BJ (cell line): ENCODE measurements at places on chromosomes 7 and 10. TPM values are rescaled to one million over a fixed set of nuclear protein-coding genes. Genes with fewer than 3 reads are reported as not detected.

DNA sequence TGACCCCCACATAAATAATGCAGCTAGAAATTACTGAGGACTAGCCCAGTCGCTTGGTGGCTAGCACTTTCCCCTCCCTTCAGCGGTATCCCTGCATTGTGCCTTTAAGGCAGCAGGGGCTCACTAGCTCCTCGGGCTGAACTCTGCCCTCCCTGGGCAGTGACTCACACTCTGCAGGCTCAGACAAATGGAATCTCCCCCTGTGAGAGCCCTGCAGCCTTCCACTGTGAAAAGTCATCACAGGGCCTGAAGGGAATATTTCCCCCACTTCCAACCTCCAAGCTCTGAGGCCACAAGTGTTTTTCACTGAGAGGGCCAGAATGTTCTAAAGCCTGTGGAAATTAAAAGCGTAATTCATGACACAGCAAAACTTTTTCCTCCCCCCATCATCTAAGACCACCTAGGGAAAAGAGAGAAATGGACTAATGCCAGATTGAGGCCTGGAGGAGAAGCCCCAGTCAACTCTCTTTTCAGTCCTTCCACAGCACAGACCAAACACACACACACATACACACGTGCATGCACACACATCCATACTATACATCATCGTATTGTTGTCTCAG is 93.6 kb upstream of the COL1A2 start:
- peak; percentile 90 for DNase-seq

PDE6C gene
- not detected in 2 replicates for polyA plus RNA-seq

DNA sequence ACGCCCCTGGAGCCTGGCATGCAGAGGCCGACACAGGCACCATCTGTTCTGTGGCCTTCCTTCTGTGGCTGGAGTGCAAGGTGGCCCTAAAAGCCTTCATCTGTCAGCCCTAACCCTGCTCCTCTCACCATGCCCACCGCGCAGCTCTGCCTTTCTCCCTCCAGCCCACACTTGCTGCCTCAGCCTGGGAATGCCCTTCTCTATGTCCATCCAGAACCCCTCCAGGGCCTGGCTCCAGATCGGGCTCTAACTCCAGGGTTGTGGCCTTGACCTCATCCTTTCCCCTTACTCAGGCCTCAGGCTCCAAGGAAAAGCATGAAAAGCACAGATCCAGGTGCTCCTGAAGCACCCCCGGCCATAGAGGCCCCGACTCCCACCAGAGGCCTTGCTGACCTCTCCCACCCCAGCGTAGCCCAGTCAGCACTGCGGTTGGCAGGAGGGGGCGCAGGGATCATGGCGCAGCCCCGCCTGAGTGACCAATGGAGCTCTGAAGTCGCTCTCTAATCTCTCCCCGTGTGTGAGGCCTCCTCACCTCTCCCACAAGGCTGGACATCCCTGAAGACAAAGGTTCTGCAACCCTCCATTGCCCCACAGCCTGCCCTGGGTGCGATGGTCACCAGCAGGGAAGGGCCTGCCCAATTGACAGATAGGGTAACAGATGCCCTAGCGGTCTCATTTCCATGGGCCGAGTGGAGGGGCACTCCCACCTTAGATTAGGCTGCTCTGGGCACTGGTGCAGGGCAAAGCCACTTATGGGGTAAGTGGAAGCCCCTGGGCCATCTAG is 9.2 kb downstream of the ZCCHC24 start:
- no peak for DNase-seq

- DNase-seq = no peak
Observed at GRCh38 chr10:82737549-82737948, 862.6 kb downstream of the NRG3 start.

GRCh38 chr10:4813496-4813895 is 12.5 kb upstream of the AKR1E2 start:
- no peak for DNase-seq

DNA sequence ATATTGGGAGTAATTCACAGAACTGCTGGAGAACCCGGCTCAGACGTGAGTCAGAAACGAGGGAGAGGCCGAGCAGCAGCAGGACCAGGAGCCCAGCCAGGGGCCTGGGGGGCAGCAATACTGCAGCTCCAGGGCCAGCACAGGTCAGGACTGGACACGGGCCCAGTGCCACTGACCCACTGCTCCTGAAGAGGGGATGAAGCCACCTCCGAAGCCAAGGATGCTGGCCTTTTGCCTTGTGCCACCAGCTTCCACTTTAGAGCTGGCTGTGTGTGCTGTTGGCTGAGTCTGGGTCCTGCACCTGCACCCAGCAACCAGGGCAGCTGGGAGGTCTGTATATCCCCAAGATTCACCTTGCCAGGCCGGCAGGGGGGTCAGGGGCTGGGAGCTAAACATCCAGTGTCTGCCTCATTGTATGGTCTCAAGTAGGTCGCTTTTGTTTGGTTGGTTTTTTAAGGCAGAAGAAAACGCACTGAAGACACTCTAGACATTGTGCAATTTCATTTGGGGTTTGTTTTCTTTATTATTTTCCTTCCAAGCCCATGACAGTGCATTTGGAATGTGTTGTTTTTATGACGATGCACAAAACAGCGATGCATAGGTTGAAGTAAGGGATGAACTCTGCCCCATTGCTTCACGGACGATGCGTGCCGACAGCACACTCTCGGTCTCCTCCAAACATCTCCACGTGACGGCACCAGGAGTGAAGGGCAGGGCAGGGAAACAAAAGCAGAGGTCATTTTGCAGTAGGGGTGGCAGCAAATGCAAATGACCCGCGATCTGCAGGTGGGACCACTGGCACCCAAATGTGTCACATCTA is 27.7 kb upstream of the INSIG1 start:
- DNase-seq = no peak

GRCh38 chr7:106443156-106443555 is 158.4 kb upstream of the NAMPT start:
- DNase-seq = no peak

SH2D4B gene
- not detected in 2 replicates for polyA plus RNA-seq

DNA sequence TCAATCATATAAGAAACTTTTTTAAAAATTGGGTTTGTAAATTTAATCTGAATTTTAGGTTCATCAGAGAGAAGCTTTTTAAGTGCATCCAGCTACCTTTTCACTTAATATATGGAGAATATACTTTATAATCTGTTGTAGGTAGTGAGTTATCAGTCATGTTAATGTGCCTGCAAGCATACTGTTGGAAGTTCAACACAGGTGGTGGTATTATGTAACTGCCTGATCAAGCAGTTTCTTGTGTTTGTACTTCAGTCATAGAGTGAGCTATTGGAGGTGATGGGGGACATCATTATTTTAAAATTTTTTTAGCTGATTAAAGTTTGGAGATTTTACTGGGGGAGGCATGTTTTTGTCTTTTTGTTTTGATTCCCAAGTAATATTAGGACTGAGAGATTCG is 2.5 kb downstream of the TNKS2 start:
- no peak for DNase-seq

GRCh38 chr10:35726846-35727245 is 84.8 kb upstream of the FZD8 start:
- DNase-seq = no peak

DNA sequence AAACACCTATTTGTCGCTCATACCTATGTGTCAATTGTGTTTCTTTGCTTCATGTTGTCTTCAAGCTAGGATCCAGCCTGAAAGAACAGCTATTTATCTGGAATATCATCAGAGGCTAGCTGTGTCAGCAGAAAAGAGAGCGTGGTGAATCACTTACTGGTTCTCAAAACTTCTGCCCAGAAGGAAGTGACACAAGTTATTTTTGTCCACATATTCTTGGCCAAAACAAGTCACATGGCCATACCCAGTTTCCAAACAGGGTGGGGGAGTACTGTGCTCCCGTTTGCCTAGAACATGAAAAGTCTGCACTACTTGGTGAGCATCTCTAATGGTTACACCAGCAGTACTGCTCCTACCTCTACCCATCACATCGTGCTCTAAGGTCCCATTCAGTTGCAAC is 160.9 kb upstream of the CSTF2T start:
- DNase-seq = no peak

PKD2L1 gene
- polyA plus RNA-seq = not detected in 2 replicates

DNA sequence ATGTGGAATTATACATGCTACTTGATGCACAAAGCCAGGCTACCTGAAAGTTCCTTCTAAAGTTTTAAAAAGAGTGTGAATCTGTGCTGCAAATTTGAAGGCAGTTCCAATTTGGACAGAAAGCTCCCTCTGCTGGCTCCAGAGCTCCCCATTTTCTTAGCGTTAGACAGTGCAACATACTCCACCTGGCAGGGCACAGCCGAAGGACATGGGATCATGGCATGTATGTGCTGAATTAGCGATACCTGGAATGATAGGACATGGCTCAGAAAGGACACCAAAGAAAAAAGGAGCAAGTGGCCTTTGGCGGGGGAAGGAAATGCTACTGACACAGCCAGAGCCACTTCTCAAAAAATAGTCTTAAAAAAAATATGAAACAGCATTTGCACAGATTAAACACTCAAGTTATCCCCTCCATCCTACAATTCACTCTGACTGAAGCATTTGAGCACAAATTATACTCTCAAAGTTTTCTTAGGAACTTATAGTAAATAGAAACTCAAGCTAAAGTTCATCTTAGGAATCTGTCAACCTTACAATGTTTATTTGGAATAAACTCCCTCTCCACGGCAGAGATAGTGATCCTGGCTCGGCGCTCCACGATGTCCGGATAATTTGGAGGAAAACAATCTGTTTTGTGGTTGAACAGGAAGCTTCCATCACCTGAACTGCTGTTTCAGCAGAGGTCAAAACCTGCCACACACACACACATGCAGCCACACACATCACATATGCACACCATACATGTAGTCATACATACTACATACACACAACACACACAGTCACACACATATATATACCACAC is 80.0 kb downstream of the C7orf25 start:
- no peak for DNase-seq

GRCh38 chr7:77353407-77353721 is 62.8 kb downstream of the GSAP start:
- no peak for DNase-seq

DNA sequence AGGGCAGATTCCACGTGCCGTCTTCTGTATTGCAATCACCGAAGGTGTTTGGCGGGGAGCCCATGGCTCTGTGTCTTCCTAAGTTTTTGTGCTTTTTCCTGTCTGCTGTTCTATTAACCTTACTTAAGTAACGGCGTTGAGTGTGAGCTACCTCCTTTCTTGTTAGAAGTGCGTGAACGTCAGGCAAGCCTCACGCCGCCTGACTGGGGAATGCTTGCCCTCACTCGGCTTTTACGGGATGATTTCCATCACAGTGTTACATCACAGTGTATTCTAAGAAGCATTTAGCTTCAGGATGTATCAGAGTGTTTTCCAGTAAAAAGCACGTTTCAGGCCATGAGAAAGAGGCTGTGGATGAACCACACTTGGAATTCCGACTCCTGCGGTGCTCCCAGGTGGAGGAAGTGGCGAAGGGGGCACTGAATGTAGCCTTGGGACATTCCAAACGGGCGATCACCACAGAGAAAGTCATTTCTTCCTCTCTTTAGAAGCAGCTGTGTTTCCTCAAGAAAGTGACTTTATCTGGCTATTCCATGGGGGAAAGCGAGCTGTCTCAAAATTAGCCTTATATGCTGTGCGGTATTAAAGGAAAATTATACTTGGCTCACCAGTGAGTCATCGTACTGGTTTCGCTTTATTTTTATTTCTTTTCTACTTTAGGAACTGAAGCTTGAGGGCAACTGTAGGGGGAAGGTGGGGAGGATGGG is 290.7 kb downstream of the KLF6 start:
- no peak for DNase-seq

DNA sequence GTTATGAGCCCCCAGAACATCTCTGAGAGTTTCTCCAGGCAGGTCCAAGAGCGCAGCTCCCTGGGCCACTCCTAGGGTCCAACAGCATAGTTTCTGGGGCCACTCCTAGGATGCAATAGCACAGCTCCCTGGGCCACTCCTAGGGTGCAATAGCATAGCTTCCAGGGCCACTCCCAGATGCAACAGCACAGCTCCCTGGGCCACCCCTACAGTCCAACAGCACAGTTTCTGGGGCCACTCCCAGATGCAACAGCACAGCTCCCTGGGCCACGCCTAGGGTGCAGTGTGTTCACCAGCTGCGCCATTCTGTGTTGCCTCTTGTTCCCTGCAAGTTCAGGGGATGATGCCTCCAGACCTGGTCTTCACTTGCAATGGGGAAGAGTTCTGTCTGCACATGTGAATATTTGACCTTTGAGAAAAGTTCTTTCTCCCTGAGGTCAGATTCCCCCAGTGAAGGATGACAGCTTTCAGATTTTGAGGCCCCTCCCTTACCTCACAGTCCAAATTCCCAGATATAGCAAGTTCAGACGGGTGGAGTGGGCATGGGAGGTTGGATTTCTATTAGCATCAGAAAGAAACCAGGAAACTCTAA is 43.0 kb upstream of the LEP start:
- DNase-seq = no peak

DNA sequence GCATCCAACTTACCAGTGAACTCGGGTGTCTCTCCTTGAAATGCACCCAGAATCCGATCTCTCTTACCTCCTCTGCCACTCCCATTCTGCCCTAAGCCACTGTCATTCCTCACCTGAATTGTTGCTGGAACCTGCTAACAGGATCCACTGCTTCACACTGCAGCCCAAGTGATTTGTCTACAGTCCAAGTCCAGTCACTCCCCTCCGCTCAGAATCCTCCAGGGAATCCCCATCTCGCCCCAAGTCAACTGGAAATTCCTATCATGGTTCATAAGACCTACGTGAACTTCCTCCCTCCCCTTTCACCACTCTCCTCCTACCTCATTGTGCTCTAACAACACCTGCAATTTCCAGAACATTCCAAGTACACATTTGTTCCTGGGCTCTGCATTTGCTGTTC is 91.3 kb downstream of the SCRN1 start:
- DNase-seq = no peak

- no peak for DNase-seq
Observed at GRCh38 chr7:56375173-56375572, 259.0 kb upstream of the NUPR2 start.

- no peak for DNase-seq
Observed at GRCh38 chr7:2301511-2301863, 12.8 kb downstream of the SNX8 start.

FLNC gene
- polyA plus RNA-seq = 24.6 and 58.6 TPM in 2 replicates

GRCh38 chr7:94250124-94250523 is 144.6 kb upstream of the COL1A2 start:
- DNase-seq = no peak

DNA sequence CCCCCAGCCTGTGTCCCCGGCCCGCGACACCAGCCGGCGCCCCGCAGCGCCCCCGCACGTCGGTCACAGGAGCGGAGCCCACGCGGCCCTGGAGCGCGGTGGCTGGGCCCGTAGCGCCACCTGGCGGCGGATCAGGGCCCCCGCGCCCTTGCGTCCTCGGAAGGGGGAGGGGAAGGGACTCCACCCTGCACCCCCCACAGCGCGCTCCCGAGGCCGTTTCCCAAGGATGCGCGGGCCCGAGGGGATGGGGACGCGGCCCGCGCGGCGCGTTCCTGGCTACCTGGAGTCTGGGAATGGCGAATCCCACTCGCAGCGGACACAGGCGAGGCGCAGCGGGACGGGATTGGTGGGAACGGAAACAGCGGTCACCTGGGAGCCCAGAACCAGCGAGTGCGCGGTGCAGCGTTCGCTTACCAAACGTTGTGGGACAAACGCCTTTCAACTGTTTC is 23.8 kb upstream of the MKI67 start:
- no peak for DNase-seq
